ENCODE measurements at places on chromosomes 13 and 19. TPM values are rescaled to one million over a fixed set of nuclear protein-coding genes. Genes with fewer than 3 reads are reported as not detected.

Gene ACTMAP
- not detected for total RNA-seq

Gene ADM5
- not detected for total RNA-seq

Gene PBX4
- total RNA-seq = 1.3 TPM

Gene SELENOV
- not detected for total RNA-seq

Gene SBSN
- not detected for total RNA-seq

GRCh38 chr19:18377026-18377425 lies 8.9 kb upstream of the GDF15 start:
- DNase-seq = no peak

DNA sequence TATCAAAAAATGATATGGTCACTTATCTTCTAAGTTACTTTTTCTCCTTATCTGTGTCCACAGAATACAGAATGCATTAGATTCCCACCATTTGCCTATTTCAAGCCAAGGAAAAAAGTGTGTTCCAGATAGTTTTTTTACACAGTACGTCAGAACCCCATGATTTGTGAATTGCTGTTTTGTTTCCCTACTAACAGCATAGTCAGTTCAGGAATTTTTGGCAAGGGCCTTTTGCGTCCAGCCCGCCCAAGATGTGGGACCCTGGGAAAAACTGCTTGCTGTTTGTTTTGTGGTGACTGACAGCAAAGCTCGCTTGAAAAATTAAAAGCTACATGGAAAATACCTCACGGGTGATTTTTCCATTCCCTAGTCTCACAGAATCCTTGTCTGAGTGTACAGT lies 20.4 kb upstream of the FAM216B start:
- no peak for DNase-seq

- DNase-seq = no peak
These were observed 1170.4 kb downstream of the EFNB2 start for GRCh38 chr13:105365021-105365550.

DNA sequence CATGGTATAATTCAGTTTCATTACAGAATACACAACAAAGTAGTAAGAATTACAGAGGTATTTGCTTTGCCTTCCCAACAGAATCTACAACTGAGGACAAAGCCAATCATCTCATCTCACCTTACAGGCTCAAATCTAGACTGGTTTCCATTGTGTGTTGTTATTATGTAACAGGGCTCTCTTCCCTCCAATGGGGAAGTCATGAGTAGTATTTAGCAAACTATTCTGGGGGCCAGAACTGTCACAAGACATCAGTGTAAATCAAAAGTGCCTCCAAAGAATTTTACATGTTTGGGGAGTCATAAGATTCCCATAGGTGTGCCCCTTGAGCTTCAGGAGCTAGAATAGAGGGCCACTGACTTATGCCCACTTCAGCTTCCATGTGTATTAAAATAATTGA lies 187.0 kb upstream of the EDNRB start:
- no peak for DNase-seq

GRCh38 chr19:38316477-38317067 lies 825 bp upstream of the YIF1B start:
- no peak for DNase-seq

- no peak for DNase-seq
These were observed 7.1 kb upstream of the LILRA5 start for GRCh38 chr19:54319892-54320670.

DNA sequence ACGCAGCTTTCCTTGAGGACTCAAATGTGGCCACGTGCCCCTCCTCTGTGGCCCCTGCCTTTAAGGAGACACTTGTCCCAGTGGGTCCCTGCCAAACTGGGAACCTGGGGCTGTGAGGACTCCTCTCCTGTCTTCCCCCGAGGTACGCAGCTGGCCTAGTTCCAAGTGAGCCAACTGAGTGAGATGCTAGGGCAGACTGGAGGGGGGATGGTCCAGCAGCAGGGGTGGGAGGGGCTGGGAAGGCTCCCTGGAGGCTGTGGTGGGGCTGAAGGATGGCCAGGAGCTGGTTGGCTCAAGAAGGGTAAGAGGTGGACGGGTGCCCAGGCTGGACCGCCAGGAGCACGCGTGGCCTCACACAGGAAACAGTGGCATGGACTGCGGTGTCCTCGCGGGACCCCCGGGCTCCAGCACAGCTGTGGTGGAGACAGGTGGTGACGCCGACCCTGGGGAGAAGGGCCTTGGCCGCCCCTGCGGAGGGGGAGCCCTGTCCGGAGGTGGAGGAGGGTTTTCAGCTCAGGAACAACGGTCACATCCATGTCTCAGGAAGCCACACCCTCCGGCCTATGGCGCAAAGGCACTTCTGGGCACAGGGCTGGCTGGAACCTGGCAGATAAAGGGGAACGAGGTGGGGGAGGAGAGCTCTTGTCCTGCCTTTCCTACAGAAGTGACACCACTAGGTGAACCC lies 45.8 kb downstream of the MLLT1 start:
- DNase-seq = peak; percentile 39

GRCh38 chr19:56974556-56975207 lies 134.2 kb upstream of the PEG3 start:
- DNase-seq = no peak

GRCh38 chr19:19866611-19867248 lies 1.0 kb downstream of the ZNF253 start:
- no peak for DNase-seq

- no peak for DNase-seq
These were observed 720 bp upstream of the HNRNPL start for GRCh38 chr19:38850436-38850975.

DNA sequence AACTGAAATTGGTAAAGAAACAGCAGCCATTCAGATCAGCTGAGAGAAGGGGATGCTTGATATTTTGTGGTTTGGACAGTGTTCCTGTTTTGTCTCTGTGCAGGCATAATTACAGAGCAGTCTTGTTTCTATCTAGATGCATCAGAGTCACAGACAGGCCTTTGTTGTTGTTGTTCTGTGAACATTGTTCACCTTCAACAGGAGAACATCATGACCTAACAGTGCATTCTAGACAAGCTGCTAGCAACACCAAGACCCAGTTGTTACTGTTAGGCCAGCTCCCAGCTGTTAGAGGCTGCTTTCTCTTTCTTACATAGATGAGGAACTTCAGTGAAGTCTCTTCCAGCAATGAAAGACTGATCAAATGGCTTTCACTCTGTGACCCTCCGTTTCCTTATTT lies 8.5 kb upstream of the LSR start:
- DNase-seq = no peak

GRCh38 chr19:2462635-2463421 lies 6.1 kb upstream of the LMNB2 start:
- DNase-seq = peak; percentile 94

GRCh38 chr13:95356916-95357315 lies 55.7 kb upstream of the ABCC4 start:
- no peak for DNase-seq

DNA sequence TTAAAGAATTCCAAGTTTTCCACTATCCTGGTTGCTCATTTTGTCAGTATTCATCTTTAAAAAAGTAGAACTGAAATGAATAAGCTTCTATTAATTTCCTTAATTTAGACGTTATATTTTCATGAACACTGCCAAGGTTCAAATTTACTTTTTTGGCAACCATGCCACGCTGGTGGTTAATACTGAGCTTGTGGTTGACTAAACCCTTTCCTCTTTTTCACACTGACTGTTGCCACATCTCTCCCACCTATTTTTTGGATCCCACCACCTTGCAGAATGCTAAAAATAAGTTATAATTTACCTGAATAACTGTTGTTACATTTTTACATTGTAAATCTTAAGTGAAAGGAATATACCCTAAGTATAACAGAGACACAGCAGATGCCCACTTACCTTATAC lies 45.0 kb downstream of the FLT3 start:
- no peak for DNase-seq

DNA sequence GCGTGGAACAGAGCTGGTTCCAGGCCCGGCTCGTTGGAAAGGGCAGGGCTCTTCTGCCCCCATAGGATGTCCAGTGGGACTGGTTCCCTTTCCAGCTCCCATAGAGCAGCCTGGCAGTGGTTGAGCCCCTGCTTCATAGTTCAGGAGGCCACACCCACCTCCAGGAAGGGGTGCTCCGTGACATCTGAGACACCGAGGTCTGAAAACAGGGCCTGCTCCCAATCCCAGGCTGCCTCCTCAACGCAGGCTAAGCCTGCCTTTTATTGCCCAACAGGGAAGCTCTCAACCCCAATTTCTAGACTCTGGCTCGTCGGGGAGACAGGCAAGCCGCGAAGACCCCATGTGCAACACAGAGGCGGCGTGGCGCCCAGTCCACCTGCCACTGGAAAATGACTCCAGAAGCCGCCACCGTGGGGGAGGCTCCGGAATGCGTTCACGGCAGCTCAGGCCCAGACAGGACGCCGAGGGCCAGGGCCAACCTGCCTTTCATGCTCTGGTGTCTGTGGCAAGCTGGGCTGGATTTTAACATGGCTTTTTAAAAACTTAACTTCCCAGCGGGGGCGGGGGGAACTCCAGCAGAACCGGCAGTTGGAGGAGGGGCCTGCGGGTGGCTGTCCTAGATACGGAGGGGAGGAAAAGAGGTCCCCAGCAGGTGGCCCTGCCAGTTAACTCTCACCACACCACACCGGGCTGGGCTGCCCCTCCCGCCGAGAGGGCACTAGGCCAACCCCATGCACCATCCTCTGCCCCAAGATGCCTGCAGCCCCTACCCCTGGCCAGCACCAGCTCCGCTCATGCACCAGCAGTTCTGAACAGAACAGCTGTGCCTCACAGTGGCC lies 17.9 kb upstream of the TINCR start:
- DNase-seq = no peak

GRCh38 chr19:1239796-1240737 lies 1.5 kb upstream of the ATP5F1D start:
- peak; percentile 93 for DNase-seq

DNA sequence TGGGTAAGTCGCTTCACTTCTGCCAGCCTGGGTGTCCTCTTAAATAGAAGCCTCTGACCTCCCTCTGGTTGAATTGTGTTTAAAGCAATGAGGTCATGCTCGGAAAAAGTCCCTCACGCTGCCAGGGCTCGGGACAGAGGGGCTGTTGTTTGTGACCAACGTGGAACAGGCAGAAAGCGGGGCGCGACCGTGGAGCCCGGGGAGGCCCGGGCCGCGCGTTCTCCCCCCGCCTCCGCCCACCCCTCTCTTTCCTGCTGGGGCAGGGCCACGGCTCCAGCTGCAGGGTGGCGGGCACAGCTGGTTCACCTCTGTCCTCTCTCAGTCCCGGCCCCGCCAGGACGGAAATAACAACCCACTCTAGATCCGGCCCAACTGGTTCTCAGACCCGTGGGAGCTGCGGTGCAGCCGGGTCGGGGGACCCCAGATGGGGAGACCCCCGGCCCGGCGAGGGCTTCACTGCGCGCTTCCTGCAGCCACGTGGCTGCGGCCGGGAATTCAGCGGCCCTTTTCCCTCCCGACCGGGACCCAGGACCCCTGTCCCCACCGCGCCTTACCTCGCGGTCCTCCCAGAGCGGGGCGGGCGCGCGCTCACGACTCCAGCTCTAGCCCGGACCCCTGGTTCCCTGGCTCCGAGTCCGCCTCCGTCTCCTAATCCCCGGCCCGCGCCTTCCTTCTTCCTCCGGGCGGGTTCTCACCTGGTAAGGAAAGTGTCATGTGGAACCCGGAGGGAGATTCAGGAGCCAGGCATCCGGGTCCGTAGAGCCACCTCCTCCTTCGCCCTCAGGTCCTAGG lies 1.9 kb downstream of the CDC42EP5 start:
- no peak for DNase-seq

- no peak for DNase-seq
These were observed 6.5 kb downstream of the ATP4A start for GRCh38 chr19:35556846-35557538.

GRCh38 chr19:35897706-35898451 lies 2.5 kb downstream of the NFKBID start:
- no peak for DNase-seq

DNA sequence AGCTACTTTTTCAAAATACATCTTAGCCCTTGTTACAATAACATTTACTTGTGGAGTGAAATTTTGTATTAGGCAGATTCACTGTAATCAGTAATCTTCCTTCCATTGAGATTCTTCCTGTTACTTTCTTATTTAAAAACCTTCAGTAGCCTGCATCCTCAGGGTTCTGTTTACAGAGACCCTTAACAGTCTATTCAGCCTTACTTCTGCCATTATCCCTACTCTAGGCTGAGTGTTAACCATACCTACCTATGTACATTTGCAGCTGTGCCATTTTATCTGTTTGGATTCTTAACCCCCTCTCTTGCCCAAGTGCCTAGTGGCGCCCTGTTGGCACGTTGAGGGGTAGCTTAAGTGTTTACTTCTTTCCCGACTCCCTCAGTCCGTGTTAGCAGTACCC lies 71.9 kb downstream of the LRCH1 start:
- DNase-seq = no peak

GRCh38 chr13:46369506-46370277 lies 17.4 kb downstream of the RUBCNL start:
- DNase-seq = no peak

GRCh38 chr19:16207063-16207462 lies 9.4 kb downstream of the AP1M1 start:
- no peak for DNase-seq

GRCh38 chr13:102643656-102644055 lies 46.9 kb downstream of the TPP2 start:
- DNase-seq = no peak

- DNase-seq = no peak
These were observed 78.1 kb upstream of the PCDH9 start for GRCh38 chr13:67308004-67308772.

DNA sequence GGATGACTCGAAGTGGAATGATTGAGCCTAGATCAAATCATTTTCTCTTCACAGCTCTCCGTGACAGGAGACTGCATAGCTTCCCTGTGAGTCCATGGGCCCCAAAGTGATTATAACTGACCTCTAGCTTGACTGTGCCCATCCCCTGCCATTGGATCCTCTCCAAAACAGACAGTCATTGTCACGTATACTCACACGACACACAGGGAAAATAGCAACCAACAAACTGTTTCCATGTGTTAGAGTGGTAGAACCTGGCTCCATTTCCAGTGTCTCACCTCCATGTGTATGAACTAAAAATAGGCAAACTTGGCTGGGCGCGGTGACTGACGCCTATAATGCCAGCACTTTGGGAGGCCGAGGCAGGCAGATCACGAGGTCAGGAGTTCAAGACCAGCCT lies 48.8 kb upstream of the NPAS1 start:
- DNase-seq = no peak

DNA sequence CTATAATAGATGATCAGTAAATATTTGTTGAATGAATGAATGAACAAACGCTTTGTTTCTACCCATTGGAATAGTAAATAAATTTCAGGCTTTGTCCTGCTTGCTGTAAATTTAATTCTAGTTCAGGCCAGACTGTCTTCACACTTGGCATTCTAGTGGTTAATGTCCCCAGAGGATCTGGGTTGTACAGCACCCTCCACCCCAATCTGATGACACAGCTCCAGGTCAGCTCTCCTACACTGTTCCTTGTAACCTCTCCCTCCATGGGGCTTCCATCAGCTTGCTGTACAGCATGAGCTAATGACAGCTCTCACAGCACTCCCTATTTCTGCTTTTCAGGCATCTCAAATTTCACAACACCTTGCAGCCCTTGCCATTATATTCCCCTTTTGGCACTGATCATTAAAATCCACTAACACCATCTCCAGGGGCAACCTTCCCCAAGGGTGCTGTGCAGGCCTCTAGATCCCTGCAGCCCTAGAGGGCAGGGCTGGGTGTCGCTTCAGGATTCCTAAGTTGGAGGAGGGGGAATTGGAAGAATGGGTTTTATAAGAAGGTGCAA lies 12.7 kb upstream of the KL start:
- no peak for DNase-seq

GRCh38 chr19:18274781-18275356 lies 617 bp upstream of the IQCN start:
- peak; percentile 89 for DNase-seq

Data from uterus (tissue), 4 donors.